ENCODE measurements at places on chromosomes 16 and 17.

GRCh38 chr16:56681939-56682702, at the start of gene MT1X:
Gene MT1X, plus strand, starts transcription at chr16:56682470. Its CDS starts 71 bp downstream, at chr16:56682541.
- peak; percentile 82 for DNase-seq

- DNase-seq = no peak
Observed at GRCh38 chr16:26598998-26599784, 467.5 kb upstream of the C16orf82 start.

- DNase-seq = no peak
Observed at GRCh38 chr16:85850344-85850880, 48.5 kb upstream of the IRF8 start.

GRCh38 chr17:49969134-49969759, at the start of gene DLX4:
Gene DLX4, plus strand, starts transcription at chr17:49969190. Its CDS starts 279 bp downstream, at chr17:49969469.
- DNase-seq = no peak

DNA sequence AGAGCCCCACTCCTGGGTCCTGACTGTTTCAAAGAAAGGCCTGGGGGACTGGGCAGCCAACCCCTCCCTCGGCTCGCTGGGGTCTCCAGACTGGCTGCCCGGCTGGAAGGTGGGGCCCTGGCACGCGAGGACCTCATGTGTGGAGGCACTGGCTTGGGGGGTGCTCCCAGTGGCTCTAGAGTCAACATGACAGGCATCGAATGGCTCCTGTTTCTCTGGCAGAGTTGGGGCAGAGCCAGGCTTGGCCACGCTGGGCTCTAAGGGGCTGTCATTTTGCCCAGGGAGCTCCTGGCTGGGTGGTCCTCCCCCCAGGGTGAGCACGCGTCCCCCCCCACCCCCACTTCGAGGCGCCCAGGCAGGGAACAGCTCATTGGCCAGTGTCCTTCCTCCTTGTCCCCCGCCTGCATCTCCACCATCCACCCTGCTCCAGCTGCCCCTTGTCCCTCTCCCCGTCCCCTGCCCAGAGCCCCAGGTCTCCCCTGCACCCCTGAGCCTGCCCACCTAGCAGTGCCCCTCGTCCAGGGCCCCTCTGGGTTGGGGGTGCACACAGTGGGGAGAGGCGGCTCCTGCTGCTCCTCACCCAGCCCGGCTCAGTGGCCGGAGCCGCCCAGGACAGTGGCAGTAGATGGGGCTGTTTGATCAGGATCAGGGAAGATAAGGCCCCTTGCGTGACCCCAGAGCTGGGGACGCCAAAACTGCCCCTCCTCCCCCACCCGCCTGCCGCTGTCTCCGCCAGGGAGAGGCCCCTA, 2.7 kb downstream of the GCGR start:
- no peak for DNase-seq

DNA sequence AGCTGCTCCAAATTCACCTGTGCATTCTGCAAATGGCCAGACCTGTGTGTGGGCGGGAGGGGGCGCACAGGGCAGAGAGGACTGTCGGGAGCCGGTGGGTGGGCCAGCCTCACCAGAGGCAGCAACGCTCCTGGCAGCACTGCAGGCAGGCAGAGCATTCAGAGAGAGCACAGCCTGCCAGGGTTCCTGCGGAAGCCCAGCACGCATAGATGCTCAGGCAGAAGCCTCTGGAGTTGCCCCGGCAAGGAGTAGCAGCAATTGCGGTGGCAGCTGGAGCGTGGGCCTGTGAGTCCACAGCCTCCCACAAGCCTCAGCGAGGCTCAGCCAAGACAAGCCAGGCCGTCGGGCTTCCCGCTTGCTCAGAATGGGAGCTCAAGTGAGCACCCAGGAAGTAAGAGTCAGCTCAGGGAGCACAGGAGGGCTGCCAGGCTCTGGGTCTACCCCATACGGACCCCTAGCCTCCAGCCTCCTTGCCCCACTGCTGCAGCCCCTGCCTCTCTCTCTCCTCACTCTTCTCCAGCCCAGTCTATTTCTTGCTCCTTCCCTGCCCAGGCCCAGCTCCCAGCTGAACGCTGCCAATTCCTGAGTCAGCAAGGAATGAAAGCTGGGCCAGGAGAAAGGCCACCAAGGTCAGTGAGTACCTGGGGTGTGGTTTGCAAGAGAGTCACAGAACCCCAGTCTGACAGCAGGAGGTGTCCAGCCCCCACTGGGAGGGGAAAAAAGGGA, 9.6 kb downstream of the EMC6 start:
- no peak for DNase-seq

GRCh38 chr16:50964491-50964890, 186.6 kb downstream of the SALL1 start:
- no peak for DNase-seq

- no peak for DNase-seq
Observed at GRCh38 chr16:25411396-25412081, 153.9 kb upstream of the ZKSCAN2 start.

DNA sequence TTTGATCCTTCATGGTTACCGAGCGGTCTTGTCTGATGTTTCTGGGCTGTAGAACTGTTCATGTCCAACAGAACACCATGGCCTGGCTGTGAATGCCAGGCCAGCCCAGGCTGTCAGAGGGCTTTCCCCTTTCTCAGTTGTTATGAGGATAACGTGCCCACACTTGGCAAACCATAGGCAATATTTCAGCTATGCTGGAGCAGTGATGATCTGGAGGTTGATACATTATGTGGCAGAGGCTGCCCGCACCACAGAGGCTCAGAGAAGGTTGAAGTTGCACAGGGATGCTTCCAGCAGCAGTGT, 92.9 kb downstream of the C16orf78 start:
- DNase-seq = no peak

GRCh38 chr16:85364323-85365040, 248.6 kb upstream of the GSE1 start:
- DNase-seq = no peak

DNA sequence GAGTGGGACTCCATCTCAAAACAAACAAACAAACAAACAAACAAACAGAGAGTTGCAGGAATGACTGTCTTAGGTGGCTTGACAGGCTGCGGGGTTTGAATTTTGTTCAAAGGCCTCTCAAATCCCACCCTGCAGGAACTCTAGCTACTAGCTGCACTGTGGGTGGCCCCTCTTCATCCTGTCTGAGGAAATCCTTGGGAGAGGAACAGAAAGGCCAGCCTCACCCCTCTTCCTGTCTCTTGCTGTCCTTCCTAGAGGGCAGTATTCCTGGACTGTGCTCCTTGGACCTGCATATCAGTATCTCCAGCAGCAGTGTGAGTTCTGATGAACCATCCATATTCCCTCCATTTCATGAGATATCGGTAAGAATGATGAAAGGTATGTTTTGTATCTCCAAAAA, 2.0 kb upstream of the CCDC92B start:
- DNase-seq = no peak

Measured in activated T-cell treated with anti-CD3 and anti-CD28 coated beads for 1 hour (primary cell).